ENCODE measurements at places on chromosomes 4 and X.
A peak's percentile ranks its signal among the peaks of the same experiment; 100 is the strongest.

DNA sequence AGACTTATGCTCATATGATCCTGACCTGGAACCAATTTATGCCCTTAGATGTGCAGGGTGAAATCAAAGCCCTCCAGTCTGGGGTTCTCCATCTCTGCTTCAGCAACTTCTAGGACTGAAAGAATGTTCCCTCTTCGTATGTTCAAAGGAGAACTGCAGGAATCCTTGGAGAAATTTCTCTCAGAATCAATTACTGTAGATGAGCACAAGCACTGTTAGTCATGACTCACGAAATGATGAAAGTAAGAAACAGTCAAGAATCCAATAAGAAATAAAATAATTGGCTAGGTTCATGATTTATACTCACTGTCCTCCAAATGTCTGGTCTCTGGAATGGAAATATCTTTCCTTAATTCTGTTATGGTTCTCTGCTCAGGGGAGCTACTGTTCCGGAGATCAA lies 348.2 kb downstream of the PDGFC start:
- no peak for DNase-seq

DNA sequence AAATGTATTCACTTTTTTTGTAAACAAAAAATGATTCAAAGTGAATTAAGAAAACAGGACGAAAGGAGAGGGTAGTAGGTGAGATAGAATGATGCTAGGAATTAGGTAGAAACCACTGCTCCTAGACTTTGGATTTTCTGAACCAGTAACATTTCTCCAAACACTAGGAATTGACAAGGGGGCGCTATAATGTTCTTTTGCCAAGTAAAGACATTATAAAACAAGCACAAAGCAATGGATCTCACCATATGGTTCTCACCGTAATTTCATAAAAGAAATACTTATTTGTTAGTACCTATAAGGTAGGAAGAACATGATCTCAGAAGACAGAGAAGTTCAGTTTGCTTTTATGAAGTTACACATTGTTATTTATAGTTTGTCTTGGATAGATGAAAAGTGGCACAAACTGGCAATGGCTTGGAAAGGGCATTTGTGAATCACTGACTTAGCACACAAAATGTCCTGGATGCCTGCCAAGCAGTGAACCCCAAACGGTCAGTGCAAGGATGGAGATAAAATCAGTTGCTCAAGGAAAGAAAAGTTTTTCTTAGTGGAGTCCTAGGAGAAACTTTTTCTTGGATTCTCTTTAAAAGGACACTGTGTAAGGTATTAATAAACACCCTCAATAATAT lies 8.1 kb upstream of the TBC1D1 start:
- no peak for DNase-seq

GRCh38 chr4:1413204-1413663 lies 7.0 kb upstream of the NKX1-1 start:
- DNase-seq = peak; percentile 41

- DNase-seq = no peak
These were observed 206.7 kb downstream of the MGST2 start for GRCh38 chr4:139872274-139872673.

GRCh38 chr4:24846716-24847115 lies 51.3 kb downstream of the SOD3 start:
- DNase-seq = no peak

DNA sequence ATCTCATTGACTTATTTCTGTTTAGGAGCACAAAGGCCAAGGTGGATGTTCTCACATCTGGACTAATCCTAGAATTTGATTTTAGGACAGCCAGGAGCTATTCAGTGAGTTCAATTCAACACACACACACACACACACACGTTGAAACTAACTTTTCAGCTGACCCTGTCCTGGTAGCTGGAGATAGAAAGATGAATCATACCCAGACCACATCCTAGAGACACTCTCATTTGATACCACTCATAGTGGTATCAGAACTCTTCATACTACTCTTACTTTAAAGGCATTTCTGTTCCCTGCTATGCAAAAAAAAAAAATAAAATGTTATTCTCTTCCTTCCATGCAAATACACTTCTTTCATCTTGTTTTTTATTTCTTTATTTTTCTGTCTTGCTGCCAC lies 36.7 kb downstream of the KLF8 start:
- DNase-seq = no peak

- DNase-seq = no peak
These were observed at the start of gene ING2 for GRCh38 chr4:183504930-183505610. Gene ING2 (plus strand): TSS chr4:183505058. CDS start chr4:183505196, 138 bp downstream.

GRCh38 chr4:7530082-7530481 lies 95.4 kb upstream of the PSAPL1 start:
- DNase-seq = no peak

- DNase-seq = no peak
These were observed 4.1 kb downstream of the APEX2 start for GRCh38 chrX:55004231-55004630.

GRCh38 chr4:140645614-140646412 lies 77.1 kb upstream of the UCP1 start:
- no peak for DNase-seq

DNA sequence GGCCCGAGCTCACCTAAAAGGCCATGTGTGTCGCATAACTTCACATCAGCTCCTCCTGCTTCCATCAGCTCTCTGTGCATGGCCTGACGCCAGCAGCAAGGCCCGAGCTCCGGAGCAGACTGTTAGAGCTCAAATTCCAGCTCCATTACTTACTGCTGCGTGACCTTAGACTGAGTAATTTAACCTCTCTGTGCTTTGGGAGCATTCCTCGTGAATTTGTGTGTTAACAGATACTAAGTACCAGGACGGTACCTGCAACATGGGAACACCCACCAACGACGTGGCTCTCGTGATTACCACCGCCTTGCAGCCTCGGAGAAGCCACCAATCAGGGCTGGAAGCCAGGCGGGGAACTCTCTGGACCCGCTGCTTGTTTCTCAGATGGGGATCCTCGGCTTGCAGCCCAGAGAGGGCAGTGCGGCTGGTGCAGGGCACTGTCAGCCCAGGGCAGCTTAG lies 12.9 kb downstream of the LETM1 start:
- no peak for DNase-seq

GRCh38 chrX:94492541-94492940 lies 818.5 kb downstream of the FAM133A start:
- DNase-seq = no peak

DNA sequence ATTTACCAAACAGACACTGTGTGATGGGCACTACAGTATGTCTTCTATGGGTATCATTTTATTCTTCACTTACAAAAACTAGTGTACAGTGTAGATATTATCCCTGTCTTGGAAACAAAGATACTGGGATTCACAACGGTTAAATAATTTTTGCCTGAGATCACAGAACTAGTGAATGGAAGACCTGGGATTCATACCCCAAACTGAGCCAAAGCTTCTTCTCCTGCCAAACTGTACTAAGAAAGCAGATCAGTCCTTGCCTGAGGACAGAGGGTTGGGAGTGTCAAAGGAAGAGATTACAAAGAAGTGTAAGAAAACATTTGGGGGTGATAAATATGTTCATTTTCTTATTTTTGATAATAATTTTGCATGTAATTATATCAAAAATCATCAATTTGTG lies 43.1 kb downstream of the PPA2 start:
- no peak for DNase-seq

DNA sequence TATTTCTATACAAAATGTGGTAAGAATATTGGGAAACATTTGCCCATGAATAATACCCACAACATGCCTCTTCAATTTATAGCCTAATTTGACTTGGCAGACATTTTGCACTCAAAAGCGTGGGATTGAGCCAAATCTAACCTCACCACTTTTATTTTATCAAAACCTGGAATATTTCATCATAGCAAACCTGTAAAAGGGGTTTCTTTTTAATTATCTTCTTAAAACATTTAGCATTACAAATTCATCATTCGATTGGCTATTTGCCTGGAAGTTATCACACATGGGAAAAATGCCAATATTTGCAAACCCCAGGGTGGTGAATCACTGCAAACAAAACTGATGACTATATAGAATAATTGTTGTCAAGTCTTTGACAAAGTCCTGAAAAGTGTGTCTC lies 56.2 kb downstream of the VCX3B start:
- DNase-seq = no peak

GRCh38 chr4:98068495-98068894 lies 74.8 kb downstream of the STPG2 start:
- DNase-seq = no peak

GRCh38 chr4:152776352-152776751 lies 3.2 kb downstream of the TIGD4 start:
- DNase-seq = no peak

DNA sequence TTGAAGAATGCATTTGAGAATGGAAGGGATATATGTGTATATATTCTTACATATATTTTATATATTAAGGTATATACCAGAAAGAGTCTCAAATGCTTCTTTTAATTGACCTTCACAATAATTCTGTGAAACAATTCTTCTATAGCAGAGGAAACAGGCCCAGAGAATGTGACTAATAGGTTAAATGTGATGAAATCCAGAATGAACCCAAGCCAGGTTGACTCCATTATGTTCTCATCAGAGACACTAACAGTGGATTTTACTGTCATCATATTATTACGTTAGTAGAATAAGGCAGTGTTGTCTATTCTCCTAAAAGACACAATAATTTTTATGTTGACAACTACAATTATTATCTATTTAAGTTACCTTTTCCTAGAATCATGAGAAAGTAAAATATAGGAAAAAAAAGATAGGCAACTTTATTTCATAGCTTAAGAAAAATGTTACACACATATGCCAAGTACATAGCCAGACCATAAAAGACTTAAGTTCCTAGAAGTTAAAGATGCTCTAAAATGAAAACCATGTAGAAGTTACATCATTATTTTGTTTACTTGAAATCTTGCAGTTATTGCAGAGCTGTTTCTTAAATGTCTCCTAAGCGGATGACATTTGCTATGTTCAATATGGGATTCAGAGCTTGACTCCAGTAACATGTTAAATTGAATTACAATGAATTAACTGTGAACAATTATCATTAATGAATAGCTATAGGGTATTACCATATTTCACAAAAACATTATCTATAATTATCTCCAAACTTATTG lies 56.2 kb upstream of the ANKRD50 start:
- DNase-seq = no peak

DNA sequence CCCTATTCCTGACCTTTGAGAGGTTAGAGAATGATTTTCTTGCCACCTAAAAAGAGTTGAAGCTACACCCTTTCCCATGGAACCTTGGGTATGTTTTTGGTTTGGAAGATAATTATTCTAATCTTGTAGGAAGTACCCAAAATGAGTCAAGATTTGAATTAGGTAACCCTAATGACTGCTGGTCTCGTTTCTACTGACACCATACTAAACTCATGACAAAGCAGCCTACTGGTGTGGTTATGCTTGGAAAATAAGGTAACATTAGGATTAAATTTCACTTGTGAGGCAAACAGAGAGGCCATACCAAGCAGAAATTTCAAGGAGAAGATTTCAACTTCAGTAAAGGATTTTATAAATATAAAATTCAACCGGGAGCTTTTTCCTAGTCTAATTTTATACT lies 107.9 kb downstream of the FBXW7 start:
- no peak for DNase-seq

GRCh38 chr4:138494931-138495330 lies 252.8 kb upstream of the SLC7A11 start:
- DNase-seq = no peak

- no peak for DNase-seq
These were observed 52.6 kb upstream of the ATP8A1 start for GRCh38 chr4:42709392-42710065.

DNA sequence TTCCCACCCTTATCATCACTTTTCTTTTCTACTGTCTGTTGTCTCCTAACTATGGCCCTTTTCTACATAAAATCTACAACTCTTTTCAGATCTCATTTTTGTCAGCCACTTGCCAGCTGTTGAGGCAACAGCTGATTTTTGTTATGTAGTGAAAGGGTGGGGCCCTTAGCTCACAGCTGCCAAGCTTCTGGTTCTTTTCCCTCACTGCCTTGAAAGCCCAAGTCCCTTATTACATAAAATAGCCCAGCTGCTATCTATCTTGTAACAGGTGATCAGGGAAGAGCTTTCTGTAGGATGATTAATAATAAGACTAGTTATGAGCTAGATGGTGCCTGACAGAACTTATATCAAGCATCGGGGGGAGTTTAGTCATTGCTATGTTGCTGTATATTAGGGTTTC lies 45.9 kb downstream of the ADGRL3 start:
- DNase-seq = no peak

GRCh38 chrX:72727846-72728245 lies 13.7 kb upstream of the PHKA1 start:
- DNase-seq = no peak

GRCh38 chrX:145178268-145178667 lies 69.0 kb upstream of the SPANXN1 start:
- no peak for DNase-seq

- DNase-seq = no peak
These were observed 168.8 kb upstream of the FAM47A start for GRCh38 chrX:34300871-34301270.

- DNase-seq = no peak
These were observed 328.7 kb downstream of the GABRG1 start for GRCh38 chr4:45795135-45795534.

All from mesenteric fat pad (tissue), 1 donor.